CD4-positive, alpha-beta T cell (primary cell): ENCODE measurements at places on chromosomes 2 and 18.

GRCh38 chr2:27664154-27664574 is 475 bp downstream of the SLC4A1AP start:
- DNase-seq: no peak

- DNase-seq: no peak
These were observed 138.0 kb upstream of the GLI2 start for GRCh38 chr2:120597595-120598193.

DNA sequence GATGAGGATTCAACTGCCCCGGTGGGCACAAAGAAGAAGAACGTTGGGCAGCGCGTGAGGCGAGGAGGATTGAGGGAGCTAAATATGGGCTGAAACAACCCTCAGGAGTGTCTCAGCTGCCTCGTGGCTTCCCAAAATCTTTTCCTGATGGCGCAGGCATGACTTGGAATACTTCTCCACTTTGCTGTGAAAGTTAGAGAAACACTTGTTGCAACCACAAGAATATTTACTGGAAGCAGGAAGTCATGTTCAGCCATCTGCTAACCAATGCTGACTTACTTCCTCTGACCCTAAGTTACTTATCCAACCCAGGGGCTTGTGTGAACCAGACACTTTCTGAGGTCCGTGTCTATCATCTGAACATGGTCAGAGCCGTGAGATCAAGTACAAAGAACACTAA is 148.8 kb downstream of the ARL4C start:
- DNase-seq: no peak

GRCh38 chr18:28766027-28766426 is 589.1 kb upstream of the CDH2 start:
- DNase-seq: no peak

GRCh38 chr2:39583781-39584180 is 81.9 kb upstream of the TMEM178A start:
- DNase-seq: no peak
